ENCODE measurements at places on chromosomes 7 and 10.

DNA sequence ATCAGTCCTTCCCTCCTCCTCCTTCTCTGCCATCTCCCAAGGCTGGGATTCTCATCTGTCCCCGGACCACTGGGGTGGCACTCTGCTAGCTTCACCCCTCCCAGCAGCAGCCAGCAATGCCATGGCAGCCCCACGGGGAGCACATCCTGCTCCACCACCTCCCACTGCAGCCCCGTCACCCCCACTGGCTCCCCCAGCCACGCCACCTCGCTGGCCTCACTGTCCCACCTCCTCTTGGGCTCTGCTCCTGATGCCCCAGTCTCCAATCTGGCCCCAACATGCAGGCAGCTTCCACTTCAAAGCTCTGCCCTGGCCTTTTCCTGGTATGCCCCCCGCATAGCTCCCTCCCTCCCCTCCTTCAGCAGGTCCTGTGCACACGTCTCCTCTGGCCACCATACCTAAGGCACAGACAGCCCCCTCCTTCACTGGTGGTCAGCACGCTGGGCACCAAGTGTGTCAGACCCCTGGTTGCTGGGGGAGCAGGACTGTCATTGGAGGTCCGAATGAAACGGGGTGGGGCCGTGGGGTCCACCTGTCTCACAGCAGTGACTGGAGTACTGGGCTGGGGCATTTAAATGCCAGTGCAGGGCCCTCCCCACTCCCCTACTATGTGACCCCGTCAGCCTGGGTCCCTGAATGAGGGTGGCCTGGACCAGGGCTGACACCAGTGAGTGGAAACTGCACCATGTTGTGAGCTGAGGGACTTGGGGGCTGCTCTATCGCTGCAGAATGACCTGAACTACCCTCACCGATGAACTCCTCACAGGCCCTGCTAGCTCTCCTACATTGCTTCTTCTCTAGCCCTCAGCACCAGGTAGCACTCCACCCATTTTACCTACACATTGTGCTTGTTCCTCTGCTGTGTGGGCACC, 38.7 kb downstream of the RASGEF1A start:
- H3K36me3 ChIP-seq, result no peaks in the 10 kb centered on the region
- peaks cover 5% of the 10 kb centered on the region for H3K4me1 ChIP-seq
- DNase-seq, result peak; percentile 82

DNA sequence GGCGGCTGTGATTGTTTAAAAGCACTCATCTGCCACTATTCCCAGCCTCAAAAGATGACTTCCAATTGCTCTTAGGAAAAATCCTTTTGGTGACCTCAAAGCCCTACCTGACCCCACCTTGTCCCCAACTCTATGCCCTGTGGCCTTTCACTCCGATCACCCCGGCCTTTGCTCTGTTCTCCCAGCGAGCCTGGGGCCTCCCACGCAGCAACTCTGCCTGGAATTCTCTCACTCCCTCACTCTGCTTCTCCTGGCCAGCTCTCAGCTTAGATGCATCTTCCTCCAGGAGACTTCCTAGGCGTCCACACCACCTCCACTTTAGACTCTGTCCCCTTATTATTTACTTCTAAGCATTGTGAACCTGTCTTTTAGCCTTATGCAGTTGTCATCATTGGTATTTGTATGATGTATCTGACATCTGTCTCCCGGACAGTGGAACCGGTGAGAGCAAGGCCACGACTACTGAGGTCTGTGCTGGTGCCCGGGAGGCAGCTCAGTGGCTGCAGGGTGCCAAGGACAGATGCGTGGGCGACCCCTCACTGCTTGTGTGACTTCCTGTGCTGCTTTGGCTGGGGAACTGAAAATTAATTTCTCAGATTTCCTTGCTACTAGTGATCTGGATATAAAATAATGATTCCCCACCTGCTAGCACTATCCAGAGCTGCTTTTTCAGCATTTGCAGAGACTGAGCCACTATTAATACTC, 63.0 kb downstream of the PIP4K2A start:
- peaks cover 7% of the 10 kb centered on the region for H3K36me3 ChIP-seq
- no peaks in the 10 kb centered on the region for H3K27me3 ChIP-seq
- no peak overlapping the region for H3K4me3 ChIP-seq
- peak overlapping the region; percentile 27 for H3K27ac ChIP-seq
- DNase-seq, result no peak
- H3K4me1 ChIP-seq, result peaks cover 53% of the 10 kb centered on the region

DNA sequence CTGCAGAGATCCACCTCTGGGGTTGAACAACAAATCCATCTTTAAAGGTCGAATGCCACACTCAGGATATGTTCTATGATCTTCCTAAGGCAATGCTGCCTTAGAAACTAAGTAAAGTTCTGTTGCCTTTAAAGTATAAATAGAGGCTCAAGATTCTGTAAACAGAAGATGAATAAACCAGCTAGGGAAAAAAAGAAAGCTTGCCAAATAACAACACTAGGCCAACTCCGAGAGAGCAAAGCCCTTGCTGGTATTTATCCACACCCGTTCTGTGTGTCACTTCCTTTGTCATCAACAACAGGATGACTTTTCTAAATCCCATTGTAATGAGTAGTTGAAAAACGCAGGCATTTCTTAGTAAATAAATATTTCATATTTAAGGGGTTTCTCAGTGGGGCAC, 330.0 kb upstream of the GLI3 start:
- H3K4me1 ChIP-seq, result no peaks in the 10 kb centered on the region
- no peak for DNase-seq
- peaks cover 62% of the 10 kb centered on the region for H3K27me3 ChIP-seq
- H3K27ac ChIP-seq, result no peak overlapping the region

- no peak for DNase-seq
- no peak overlapping the region for H3K27ac ChIP-seq
- H3K27me3 ChIP-seq, result no peaks in the 10 kb centered on the region
- no peaks in the 10 kb centered on the region for H3K36me3 ChIP-seq
- H3K4me1 ChIP-seq, result no peaks in the 10 kb centered on the region
Measured at GRCh38 chr10:106252541-106252940, 912.0 kb downstream of the SORCS1 start.

DNA sequence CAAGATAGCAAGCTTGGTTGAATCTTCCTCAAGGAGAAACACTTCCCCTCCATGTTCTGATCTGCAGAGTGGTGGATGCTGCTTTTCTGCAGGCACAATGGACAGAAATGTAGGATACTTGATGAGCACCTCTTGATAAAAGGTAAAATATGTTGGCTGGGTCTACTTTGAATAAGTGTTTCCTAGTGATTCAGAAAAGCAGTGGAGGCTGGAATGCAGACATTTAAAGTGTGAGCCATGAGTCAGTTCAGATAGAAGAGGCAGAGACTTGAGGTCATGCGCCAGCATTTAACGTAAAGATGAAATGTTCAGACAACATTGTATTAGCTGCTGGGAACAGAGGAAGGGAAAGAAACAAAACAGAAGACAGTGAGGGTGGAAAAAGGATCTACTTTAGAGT, 403.1 kb downstream of the ADRA2A start:
- DNase-seq, result no peak
- H3K27me3 ChIP-seq, result no peaks in the 10 kb centered on the region
- no peak overlapping the region for H3K4me3 ChIP-seq
- no peaks in the 10 kb centered on the region for H3K4me1 ChIP-seq

DNA sequence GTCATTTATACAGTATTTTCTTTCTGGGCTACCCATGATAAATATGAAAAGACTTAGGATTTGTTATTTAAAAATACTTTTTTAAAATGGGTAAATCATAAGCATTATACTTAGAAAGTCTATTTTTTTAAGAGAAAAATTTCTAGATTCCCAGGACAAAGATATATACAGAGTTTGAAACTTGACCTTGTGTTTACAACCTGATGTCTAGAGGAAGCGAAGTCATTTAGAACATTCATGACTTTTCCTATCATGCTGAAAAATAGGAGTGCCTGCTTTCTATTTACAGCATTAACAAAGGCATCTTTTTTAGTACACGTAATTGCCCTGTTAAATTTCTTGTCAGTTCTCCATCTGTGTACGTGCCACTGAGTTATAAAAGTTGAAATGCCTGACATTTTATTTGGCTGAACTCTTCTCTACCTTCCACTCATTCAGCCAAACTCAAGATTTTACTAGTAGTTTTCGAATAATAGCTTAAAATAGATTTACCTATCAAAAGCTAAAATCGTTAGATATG, 23.0 kb downstream of the GNAT3 start:
- no peak overlapping the region for H3K27ac ChIP-seq
- DNase-seq, result no peak
- H3K4me3 ChIP-seq, result no peak overlapping the region
- H3K4me1 ChIP-seq, result no peaks in the 10 kb centered on the region
- H3K27me3 ChIP-seq, result no peaks in the 10 kb centered on the region
- H3K36me3 ChIP-seq, result no peaks in the 10 kb centered on the region

- no peaks in the 10 kb centered on the region for H3K27me3 ChIP-seq
- no peak overlapping the region for H3K27ac ChIP-seq
- H3K36me3 ChIP-seq, result peaks cover 2% of the 10 kb centered on the region
- no peak overlapping the region for H3K4me3 ChIP-seq
- peaks cover 4% of the 10 kb centered on the region for H3K4me1 ChIP-seq
Measured at GRCh38 chr7:4216016-4216415, 466.1 kb upstream of the FOXK1 start.

- H3K27me3 ChIP-seq, result no peaks in the 10 kb centered on the region
- H3K27ac ChIP-seq, result no peak overlapping the region
- no peaks in the 10 kb centered on the region for H3K36me3 ChIP-seq
- no peaks in the 10 kb centered on the region for H3K4me1 ChIP-seq
- no peak overlapping the region for H3K4me3 ChIP-seq
- no peak for DNase-seq
Measured at GRCh38 chr7:64849250-64849923, 53.7 kb upstream of the ZNF273 start.

DNA sequence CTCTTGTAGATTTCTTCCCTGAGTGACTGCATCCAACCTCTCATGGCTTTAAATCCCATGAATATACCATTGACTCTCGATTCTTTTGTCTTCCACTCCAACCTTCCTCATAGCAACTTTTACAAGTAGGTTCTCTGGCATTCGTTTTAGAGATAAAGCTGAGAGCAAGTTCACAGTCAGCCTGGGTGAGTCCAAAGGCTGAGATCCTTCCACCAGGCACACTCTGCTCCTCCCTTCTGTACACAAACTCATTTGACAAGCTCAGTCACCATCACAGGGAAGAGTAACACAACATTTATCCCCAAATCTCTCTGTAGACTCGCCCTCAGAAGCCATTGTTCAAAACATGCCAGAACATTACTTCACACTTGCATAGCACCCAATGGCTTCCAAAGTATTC, 10.9 kb downstream of the CTTNBP2 start:
- peaks cover 4% of the 10 kb centered on the region for H3K27me3 ChIP-seq
- H3K4me1 ChIP-seq, result peaks cover 6% of the 10 kb centered on the region
- no peaks in the 10 kb centered on the region for H3K36me3 ChIP-seq
- no peak overlapping the region for H3K4me3 ChIP-seq
- H3K27ac ChIP-seq, result no peak overlapping the region
- no peak for DNase-seq

- no peak overlapping the region for H3K4me3 ChIP-seq
- no peak for DNase-seq
- no peaks in the 10 kb centered on the region for H3K27me3 ChIP-seq
- H3K4me1 ChIP-seq, result peaks cover 5% of the 10 kb centered on the region
- H3K36me3 ChIP-seq, result no peaks in the 10 kb centered on the region
Measured at GRCh38 chr10:121781101-121781500, 146.7 kb downstream of the ATE1 start.

DNA sequence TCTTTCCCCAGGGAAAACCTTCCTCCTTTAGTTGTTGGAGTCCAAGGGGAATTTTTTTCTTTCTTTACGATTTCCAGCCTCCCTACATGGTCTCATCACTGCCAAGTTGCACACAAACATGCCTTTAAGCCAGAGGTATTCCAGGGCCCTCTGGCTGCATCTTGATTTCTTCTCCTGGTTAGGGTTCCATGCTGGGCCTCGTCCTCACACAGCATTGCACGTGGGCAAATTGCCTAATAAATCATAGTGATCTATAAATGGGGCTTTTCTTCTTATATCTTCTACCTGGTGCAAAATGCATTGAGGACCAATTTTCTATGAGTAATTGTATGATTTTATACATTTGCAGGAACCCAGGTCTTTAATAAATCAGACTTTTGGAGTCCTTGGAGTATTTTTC, 284.2 kb downstream of the C7orf25 start:
- no peak overlapping the region for H3K27ac ChIP-seq
- DNase-seq, result no peak
- no peaks in the 10 kb centered on the region for H3K36me3 ChIP-seq
- H3K4me1 ChIP-seq, result peaks cover 12% of the 10 kb centered on the region
- H3K4me3 ChIP-seq, result no peak overlapping the region

- peak overlapping the region; percentile 63 for H3K27ac ChIP-seq
- no peaks in the 10 kb centered on the region for H3K27me3 ChIP-seq
- H3K36me3 ChIP-seq, result no peaks in the 10 kb centered on the region
- peaks cover 10% of the 10 kb centered on the region for H3K4me1 ChIP-seq
- H3K4me3 ChIP-seq, result no peak overlapping the region
Measured at GRCh38 chr7:81013083-81013817, 94.4 kb upstream of the SEMA3C start.

DNA sequence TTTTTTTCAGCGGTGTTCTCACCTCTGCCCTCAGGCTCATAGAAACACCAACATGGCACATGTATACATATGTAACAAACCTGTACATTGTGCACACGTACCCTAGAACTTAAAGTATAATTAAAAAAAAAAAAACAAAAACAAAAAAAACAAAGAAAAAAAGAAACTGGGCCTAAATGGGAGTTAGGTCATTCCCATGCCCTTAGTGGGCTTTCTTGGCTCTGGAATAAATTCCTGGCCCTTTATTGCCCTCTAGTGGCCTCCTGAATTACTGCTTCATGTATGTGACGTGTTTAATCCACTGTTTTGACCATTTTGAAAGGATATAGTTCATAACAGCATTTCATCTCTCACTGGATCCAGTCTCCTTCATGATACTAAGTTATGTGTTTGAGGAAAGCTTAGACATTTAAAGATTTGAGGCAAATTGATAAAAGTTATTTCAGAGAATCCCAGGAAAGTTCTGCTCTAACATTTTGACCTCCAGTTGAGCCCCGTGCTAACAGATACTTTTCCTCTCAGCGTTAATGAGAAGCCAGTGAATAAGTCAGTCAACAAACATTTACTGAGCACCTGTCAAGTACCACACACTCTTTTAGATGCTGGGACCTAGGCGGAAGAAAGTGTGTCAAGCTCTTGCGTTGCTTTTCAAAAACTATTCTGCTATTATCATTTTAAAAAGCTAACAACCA, 54.7 kb upstream of the SYPL1 start:
- DNase-seq, result no peak
- H3K27ac ChIP-seq, result no peak overlapping the region
- peaks cover 18% of the 10 kb centered on the region for H3K27me3 ChIP-seq
- H3K4me3 ChIP-seq, result no peak overlapping the region
- peaks cover 3% of the 10 kb centered on the region for H3K36me3 ChIP-seq

- no peak for DNase-seq
- no peak overlapping the region for H3K4me3 ChIP-seq
- H3K27ac ChIP-seq, result peak overlapping the region; percentile 52
- H3K4me1 ChIP-seq, result peaks cover 52% of the 10 kb centered on the region
- H3K27me3 ChIP-seq, result no peaks in the 10 kb centered on the region
Measured at GRCh38 chr10:17219024-17219423, 9.0 kb upstream of the VIM start.

GRCh38 chr10:83153714-83154113, 985.6 kb upstream of the GHITM start:
- H3K4me3 ChIP-seq, result no peak overlapping the region
- H3K4me1 ChIP-seq, result peaks cover 3% of the 10 kb centered on the region
- H3K27ac ChIP-seq, result no peak overlapping the region
- no peaks in the 10 kb centered on the region for H3K36me3 ChIP-seq
- peaks cover 2% of the 10 kb centered on the region for H3K27me3 ChIP-seq
- no peak for DNase-seq

GRCh38 chr7:90178679-90179278, 24.5 kb downstream of the STEAP1 start:
- H3K27me3 ChIP-seq, result no peaks in the 10 kb centered on the region
- no peaks in the 10 kb centered on the region for H3K36me3 ChIP-seq
- no peak for DNase-seq
- no peak overlapping the region for H3K4me3 ChIP-seq
- H3K27ac ChIP-seq, result no peak overlapping the region
- H3K4me1 ChIP-seq, result peaks cover 3% of the 10 kb centered on the region

All from osteocyte (in vitro differentiated cells).